ENCODE measurements at places on chromosomes 1 and 21.
A peak's percentile ranks its signal among the peaks of the same experiment; 100 is the strongest.

- DNase-seq = peak; percentile 60
Measured at GRCh38 chr1:240399381-240399780, 212.6 kb downstream of the GREM2 start.

GRCh38 chr1:19203440-19203839 lies 6.6 kb downstream of the UBR4 start:
- no peak for DNase-seq

DNA sequence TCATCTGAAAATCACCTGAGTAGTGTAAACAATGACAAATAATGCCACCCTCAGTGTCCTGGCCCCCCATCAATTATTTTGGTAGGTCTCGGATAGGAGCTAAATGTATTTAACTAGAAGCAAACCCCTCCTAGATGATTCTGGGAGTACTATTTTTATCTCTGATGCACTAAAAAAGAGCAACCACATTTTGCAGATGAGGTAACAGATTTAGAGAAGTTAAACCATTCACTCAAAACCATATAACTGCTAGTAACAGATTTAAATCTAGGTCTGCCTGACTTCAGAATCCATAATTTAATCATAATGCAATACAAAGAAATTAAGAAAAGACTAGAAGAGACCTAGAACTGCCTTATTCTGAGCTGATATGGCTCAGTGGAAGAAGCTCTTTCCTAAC lies 17.3 kb upstream of the PTCH2 start:
- no peak for DNase-seq

- no peak for DNase-seq
Measured at GRCh38 chr1:205161076-205161475, 39.3 kb upstream of the RBBP5 start.

- DNase-seq = no peak
Measured at GRCh38 chr1:230853731-230854130, 14.6 kb downstream of the C1orf198 start.

- no peak for DNase-seq
Measured at GRCh38 chr1:91015358-91015780, 6.5 kb downstream of the ZNF644 start.
